ENCODE measurements at places on chromosomes 12 and 14. TPM values are rescaled to one million over a fixed set of nuclear protein-coding genes. Genes with fewer than 3 reads are reported as not detected.

The GDF3 gene
- not detected for total RNA-seq

The BCL2L14 gene
- total RNA-seq, result not detected

The INSM2 gene
- 0.05 TPM for total RNA-seq

The PPP2R5E gene
- total RNA-seq, result 24.4 TPM

The MAP1LC3B2 gene
- 1.3 TPM for total RNA-seq

The GPR65 gene
- not detected for total RNA-seq

The TOMM20L gene
- total RNA-seq, result not detected

The C12orf56 gene
- not detected for total RNA-seq

The NPC2 gene
- 238 TPM for total RNA-seq

The SDR9C7 gene
- not detected for total RNA-seq

The KRT6C gene
- total RNA-seq, result not detected

The CIROP gene
- total RNA-seq, result not detected

The ATP2B1 gene
- total RNA-seq, result 58.2 TPM

All from A549 treated with GW870086 at 1 μM for 4 hours (cell line).